ENCODE measurements at places on chromosomes 11 and 22.

GRCh38 chr11:36147491-36147890 is 141.7 kb downstream of the COMMD9 start:
- DNase-seq, result no peak

DNA sequence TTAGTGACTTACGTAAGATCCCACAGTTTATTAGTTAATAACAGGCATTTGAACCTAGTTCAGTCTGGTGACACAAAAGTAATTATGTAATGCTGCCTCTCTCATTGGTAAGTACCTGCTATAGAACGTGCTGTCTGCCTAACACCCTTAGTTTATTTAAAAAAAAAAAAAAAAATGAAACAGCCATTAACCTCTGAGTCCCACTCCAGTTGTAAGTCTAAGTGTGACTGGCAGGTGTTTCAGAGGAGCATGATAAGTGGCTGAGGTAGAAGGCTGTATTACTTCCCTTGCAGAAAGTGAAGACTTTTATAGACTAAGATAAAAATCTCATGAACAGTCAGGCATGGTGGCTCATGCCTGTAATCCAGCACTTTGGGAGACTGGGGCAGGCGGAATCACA is 140.5 kb downstream of the TRIM44 start:
- DNase-seq, result no peak

DNA sequence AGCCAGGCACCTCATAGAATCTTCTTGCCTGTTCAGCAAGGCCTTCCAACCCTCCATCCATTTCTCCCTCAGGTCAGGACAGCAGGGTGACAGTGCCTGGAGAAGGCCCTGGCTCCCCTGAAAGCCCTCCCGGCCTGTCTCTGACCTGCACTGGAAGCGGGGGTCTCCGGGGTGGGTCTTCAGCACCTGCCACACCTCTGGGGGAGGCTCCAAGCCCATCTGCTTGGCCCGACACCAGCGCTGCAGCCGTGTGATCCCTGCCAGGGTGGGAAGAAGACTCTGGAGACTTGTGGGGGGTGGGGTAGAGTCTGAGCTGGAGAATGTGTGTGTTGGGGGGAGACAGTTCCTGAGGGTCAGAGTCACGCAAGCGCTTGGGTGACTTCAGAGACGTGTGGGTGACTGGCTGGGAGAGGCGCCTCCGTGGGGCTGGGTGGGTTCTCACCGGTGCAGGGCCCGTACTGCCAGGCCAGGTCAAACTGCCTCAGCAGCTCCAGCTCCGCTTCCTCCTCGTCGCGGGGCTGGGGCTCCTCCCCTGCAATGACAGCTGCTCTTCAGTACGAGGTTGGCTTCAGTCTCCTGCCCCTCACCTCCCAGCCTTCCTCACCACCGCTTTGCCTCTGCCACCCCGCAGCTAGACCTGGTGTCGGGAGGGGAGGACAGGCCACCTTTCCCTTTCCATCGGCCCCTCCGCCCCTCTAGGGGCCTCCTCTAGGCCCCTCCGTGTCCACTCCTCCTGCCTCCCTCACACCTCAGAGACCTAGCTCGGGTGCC is 615 bp downstream of the POLD4 start:
- DNase-seq, result no peak

- DNase-seq, result no peak
Measured at GRCh38 chr11:45102361-45102809, 44.1 kb upstream of the PRDM11 start.

DNA sequence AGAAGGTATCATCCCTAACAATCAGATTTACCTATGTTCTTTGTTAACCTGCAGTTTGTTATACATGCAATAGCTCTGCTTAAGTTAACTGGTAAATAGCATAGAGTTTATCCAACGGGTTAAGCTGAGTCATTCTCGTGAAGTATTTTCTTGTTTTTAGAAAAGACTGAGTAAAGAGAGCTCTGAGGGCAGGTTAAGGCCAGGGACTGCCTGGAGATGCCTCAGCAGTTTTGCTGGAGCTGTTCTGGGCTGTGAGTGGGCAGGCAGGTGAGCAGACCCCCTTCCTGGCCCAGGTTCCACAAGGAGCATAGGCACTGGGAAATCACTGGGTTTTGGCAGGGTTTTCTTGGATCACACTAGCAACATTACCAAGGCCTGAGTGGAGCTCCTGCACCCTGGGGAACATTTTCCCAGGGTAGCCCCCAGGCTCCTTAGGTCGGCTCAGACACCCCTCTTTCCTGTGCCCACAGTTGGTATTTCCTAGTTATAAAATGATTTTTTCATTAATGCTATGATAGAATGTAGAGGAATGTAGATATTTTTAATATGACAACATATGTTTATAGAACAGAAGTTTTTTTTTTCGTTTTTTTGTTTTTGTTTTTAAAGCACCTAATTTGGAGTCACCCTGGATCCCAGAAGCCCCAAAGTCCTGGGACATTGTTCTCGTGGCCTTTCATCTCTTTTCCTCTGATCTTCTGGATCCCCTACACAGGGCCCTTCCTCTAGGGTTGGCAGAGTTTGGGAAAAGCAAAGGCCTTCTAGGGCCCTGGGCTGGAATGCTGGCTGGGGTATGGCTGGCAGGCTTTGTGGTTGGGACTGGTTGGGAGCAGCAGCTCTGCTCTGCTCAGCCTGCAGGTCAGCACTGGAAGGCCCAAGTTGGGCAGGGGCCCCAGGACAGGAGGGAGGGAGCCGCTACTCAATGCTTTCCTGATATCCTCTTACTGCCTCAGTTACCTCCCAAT is 26.7 kb downstream of the IRAG1 start:
- DNase-seq, result no peak

GRCh38 chr22:28953976-28954880 is 70.9 kb downstream of the ZNRF3 start:
- DNase-seq, result no peak

GRCh38 chr11:19163617-19164016 is 38.2 kb downstream of the CSRP3 start:
- DNase-seq, result no peak

DNA sequence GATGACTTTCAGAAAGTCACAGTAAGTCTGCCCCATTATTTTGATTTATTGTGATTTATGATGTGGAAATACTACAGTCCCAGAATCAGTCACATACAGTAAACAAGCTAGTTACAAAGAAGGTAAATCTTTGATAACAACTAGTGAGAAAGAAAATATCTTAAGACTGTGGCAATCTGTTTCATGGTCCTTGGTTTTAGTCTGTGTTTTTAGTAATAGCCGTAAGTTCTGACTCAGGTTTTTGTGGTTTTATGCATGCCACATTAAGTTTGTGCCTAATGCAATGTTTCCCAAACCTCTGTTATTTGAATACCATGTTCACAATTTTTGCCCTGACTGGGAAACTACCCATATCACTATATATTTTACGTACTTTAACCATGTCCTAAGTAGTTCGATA is 6.7 kb downstream of the CEP295 start:
- no peak for DNase-seq

- peak; percentile 33 for DNase-seq
Measured at GRCh38 chr11:4891996-4892640, 10.4 kb downstream of the OR51T1 start.

- DNase-seq, result no peak
Measured at GRCh38 chr11:31804312-31805036, 6.6 kb downstream of the PAX6 start.

DNA sequence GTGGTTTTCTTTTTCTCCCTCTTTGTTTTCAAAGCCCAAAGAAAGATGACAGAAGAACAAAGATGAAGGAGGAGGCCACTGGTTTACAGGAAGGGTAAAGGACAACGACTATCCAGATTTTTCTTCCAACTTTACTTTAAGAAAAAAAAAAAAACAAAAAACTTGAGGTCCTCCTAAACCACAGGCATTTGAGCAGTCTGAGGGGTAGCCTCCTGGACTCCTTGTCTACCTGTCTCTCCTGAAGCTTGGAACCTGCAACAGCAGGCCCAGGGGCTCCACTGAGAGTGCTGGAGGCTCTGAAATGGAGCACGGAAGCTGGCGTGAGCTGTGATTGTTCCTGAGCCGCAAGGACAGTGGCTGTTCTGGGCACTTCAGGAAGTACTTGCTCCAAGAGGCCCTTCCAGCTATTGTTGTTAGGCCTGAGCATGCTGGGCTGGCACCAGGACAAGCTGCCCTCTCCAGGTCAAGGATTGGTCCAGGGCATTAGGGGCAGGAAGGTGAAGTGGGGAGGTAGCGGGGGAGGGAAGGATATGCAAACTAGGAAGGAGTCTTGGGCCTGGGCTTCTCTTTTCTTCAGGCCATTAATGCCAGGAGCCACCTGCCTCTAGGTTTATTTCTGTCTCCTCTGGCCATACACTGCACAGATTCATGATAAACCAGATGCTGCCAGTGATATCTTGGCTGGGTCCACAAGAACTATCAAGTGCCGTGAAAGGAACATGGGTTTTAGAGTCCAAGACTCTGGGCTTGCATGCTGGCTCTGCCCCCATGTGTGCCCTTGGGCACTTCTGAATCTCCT is 147.3 kb downstream of the CCDC34 start:
- DNase-seq, result no peak

DNA sequence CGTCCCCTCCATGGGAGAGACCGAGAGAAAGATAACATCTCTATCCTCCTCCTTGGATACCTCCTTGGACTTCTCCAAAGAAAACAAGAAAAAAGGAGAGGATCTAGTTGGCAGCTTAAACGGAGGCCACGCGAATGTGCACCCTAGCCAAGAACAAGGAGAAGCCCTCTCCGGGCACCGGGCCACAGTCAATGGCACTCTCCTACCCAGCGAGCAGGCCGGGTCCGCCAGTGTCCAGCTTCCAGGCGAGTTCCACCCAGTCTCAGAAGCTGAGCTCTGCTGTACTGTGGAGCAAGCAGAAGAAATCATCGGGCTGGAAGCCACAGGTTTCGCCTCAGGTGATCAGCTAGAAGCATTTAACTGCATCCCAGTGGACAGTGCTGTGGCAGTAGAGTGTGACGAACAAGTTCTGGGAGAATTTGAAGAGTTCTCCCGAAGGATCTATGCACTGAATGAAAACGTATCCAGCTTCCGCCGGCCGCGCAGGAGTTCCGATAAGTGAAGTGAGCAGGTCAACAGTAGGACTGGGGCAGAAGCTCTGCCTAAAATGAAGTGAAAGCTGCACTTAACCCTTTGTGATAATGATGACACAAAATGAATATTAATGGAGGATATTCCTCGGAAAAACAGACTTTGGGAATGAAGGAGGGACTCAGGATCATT is 65.3 kb downstream of the WNT11 start:
- no peak for DNase-seq

GRCh38 chr11:9982796-9983579 is 311.0 kb downstream of the SBF2 start:
- DNase-seq, result peak; percentile 27

GRCh38 chr22:42269432-42270175 is 849 bp downstream of the TCF20 start:
- DNase-seq, result no peak

- no peak for DNase-seq
Measured at GRCh38 chr11:16942342-16942741, 71.9 kb downstream of the PLEKHA7 start.

DNA sequence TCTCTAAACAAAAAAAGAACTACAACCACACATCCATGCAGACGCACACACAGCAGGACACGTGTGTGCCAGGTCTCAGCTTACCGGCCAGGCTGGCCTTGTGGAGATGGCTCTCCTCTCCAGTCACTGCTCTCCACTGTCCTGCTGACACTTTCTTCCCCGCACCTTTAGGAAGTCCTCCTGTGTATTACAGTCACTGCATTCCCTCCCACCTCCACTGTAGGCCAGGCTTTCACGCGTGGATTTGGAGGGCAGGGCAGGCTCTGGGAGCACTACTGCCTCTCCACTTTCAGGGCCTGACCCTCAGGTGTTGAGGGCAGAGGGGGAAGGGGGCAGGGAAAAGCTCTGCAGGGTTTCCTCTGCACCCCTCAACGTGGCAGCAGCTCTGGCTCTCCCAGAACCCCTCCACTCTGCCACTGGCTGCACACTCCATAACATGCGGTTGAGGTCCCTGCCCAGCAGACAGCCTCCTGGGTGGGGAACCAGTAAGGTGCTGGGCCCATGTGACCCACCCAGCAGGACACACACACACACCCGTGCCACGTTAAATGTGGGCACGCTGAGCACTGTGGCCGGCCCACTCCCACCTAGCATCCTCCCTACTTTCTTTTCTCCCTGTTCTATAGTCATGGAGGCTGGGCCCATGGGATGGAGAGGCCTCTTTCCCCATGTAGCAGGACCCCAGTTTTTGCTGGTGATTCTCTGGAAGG is 107.0 kb upstream of the PITPNB start:
- DNase-seq, result no peak

- no peak for DNase-seq
Measured at GRCh38 chr22:47178339-47178738, 415.9 kb downstream of the TBC1D22A start.

DNA sequence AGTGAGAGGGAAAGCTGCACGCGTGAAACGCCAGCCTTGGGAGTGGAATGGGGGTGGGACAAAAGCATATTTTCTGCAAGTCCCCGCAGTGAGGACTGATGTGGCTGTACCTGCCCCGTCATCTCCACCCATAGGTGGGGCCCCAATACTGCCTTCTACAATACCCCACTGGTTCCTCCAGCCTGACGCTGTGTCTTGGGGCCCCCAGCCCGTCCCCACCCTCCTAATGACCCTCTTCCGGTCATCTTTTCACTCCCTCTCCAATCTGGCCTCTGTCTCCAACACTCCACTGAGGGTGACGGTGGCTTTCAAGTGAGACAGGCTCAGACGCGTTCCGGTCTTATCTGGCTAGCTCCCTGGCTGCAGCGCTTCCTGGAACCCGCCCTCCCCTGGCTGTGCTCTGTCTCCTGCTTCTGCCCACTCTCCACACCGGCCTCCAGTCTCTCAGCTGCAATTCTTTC is 104.2 kb downstream of the MICAL3 start:
- no peak for DNase-seq

DNA sequence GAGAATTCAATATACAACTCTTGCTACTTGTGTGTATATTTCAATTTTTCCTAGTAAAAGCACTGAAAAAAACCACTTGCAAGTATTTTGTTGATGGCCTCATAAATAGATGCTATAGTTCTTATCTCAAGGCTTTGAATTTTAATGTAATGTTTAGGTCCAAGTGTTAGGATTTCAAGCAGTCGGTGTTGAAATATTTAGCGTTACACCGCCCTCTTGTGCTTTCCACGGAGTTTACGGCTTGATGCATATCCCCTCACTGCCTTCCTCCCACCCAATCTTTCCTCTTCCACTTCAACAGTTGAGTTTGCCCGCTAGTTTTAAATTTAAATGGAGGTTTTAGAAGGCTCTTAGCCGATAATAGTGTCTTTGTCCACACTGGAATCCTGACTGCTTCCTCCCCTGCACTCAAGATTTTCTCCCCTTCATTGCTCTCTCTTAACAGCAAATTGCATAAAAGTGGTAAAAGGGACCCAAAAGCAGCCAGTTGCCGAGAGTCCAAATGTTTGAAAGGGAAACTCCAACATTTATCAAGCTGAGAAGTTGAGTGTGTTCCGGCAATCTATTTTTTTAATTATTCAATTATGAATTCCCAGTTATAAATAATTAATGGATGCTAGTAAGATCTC is 25.9 kb upstream of the HTATIP2 start:
- DNase-seq, result no peak
